ENCODE measurements at places on chromosomes 6 and 20. TPM values are rescaled to one million over a fixed set of nuclear protein-coding genes. Genes with fewer than 3 reads are reported as not detected.

The IPCEF1 gene
- 1.5 TPM for total RNA-seq

The SLC17A2 gene
- not detected for total RNA-seq

The SRMS gene
- total RNA-seq: not detected

The HLA-DQA2 gene
- total RNA-seq: 1.5 TPM

The OTOR gene
- not detected for total RNA-seq

The ADTRP gene
- 2.3 TPM for total RNA-seq

The C6orf52 gene
- 1.1 TPM for total RNA-seq

The BPIFB2 gene
- total RNA-seq: not detected

The SLC16A10 gene
- 30.3 TPM for total RNA-seq

The ASCC3 gene
- 27.4 TPM for total RNA-seq

The WDR27 gene
- 24.6 TPM for total RNA-seq

The PLN gene
- total RNA-seq: 5.6 TPM

The FNDC1 gene
- total RNA-seq: 1.2 TPM
